ENCODE measurements at places on chromosomes 1 and 21.

DNA sequence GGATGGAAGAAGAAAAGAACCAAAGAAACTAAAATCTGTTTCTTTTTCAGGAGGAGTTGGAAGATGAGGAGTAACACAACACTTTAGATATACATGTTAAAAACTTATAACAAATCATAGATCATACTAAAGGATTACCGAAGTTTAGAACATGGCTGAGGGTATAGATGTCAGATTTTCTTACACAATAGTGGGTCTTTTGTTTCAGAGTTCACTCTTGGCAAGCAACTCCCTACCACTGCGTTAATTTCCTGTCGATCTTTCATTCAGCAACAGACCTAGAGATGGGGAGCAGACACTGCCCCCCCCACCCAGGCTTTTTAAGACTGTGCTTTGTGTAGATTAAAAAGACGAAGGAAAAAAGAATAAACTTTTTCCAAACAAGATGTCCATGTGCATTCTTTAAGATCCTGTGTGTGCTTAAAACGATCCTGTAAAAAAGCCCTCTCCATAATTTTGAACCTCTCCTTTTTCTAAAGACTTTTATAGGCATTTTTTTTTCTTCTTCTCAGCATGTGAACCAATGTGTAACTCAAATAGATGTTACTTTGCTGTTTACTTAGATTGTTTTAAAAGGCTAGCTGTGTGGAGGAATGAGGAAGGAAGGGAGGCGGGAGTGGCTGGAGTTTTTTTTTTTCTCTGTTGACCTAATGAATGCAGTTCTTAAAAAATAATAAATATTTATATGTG is 50.4 kb downstream of the NFIA start:
- no peak for DNase-seq

DNA sequence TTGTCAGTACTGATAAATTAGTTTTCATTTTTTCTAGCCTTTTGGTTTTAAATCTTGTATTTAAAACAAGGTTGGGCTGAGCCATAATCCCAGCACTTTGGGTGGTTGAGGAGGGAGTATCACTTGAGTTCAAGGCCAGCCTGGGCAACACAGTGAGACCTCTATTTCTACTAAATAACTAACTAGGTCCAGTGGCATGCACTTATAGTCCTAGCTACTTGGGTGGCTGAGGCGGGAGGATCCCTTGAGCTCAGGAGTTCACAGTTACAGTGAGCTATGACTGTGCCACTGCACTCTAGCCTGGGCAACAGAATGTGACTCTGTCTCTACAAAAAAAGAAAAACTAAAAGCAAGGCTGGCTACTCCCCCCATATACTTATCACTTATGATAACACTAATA is 21.5 kb upstream of the TTC39A start:
- DNase-seq: no peak

GRCh38 chr1:94100785-94101612 is 19.9 kb downstream of the ABCA4 start:
- no peak for DNase-seq

DNA sequence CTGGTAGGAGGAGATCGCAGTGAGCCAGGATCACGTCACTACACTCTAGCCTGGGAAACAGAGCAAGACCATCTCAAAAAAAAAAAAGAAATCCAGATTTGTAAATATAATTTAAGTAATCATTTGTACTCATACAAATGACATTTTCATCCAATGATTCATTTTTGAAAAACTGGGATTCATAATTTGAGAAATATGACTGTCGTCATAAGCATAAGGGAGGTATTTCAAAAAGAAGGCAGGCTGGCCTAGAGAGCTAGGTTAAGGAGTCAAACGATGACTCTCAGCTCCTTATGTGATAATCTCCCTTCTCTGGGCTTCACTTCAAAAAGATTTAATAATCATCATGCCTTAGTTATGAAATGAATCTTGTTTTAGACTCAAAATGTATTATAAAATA is 2.3 kb downstream of the GART start:
- DNase-seq: no peak

DNA sequence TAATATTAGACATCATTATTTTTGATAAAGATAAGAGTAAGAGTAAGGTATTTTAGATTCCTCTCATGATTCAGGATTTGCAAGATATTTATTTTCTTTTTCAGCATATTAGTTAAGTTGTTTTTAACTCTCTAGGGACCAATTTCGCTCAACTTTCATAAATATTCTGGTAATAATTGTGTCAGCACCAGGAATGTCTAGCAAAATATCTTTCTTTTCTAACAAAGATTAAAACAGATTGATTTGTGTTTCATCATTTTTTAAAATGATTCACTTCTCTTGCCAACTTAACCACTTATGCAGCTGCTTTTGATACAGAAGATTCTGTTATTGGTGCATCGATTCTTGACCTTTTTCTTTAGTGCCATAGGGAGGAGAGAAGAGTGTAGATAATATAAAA is 172.8 kb upstream of the PTGFR start:
- no peak for DNase-seq

DNA sequence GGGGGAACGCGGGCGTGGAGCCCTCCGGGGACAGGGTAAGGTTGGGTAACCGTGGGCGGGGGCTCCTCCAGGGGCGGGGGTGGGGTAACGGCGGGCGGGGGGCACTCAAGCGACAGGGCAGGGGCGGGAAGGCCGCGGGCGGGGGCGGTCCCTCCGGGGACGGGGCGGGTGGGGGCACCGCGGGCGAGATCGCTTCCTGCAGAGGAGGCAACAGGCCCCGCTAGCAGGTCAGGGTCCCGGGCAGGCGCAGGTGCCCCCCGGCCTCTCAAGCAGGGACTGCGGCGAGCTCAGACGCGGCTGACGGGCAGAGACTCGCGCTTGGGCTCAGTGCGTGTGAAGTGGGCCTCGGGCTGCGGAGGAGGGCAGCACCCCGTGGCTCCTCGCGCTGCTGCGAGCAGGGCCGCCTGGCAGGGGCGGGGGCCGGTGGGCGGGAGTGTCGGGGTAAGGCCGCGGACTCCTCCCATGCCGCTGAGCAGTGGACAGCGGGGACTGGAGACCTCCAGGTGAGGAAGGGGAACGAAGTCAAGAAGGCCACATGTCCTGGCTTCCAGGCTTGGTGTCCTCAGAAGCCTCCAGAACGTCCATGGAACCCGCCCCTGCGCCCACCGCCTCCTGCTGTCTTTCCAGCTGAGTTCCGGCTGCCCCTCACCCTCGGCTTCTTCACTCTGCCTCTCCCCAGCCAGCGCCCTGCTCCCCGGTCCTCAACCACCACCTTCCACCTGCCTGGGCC is 627 bp upstream of the GNB1 start:
- no peak for DNase-seq

GRCh38 chr1:203624341-203624712 is 2.3 kb upstream of the ATP2B4 start:
- DNase-seq: no peak

GRCh38 chr1:183807549-183808168 is 2.7 kb downstream of the RGL1 start:
- no peak for DNase-seq
